Left cardiac atrium (tissue), 4 donors: ENCODE measurements at places on chromosomes 5 and 9. TPM values are rescaled to one million over a fixed set of nuclear protein-coding genes. Genes with fewer than 3 reads are reported as not detected.

DNA sequence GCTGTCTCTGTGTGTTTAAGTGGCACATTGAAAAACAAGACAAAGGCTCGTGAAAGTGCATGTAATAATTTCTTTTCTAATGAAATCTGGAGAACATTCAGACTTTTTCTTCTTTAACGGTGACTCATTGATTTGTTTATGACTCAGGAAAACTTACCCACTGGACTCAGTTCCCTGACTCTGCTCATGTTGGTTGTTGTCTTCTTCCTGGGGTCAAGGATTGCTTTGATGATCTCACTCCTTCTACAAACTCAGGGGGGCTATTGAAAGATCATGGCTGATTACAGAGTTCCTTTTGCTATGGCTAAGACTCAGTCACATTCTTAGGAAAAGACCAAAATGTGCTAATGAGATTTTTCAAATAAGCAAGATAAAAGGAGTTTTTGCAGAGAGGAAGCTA, 141.1 kb upstream of the DAP start:
- no peak for DNase-seq

The MLANA gene
- not detected for total RNA-seq

- DNase-seq, result no peak
Measured at GRCh38 chr5:94910721-94911120, 292.3 kb downstream of the SLF1 start.

DNA sequence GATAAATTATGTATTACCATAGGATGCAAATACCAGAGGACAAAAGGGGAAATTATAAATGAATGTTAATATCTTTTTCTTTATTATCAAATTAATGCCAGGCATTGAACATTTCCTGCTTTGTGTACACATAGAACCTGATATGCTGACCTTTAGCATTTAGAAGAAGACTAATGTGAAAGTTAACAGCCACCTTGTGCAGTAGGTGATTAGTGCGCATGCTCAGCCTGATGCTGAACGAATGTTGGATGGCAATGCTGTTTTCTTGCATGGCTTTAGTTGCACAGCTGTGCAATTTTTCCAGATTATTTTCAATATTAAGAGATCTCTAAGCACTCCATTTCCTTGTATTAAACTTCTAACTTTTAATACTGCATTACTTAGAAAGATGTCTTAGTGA, 45.5 kb downstream of the CCNH start:
- no peak for DNase-seq

The RNF208 gene
- 18.1 TPM for total RNA-seq

- no peak for DNase-seq
Measured at GRCh38 chr5:139733698-139734538, 61.7 kb upstream of the PSD2 start.

The TUSC1 gene
- total RNA-seq, result 12.7 TPM

The OR1Q1 gene
- not detected for total RNA-seq

The SHC3 gene
- total RNA-seq, result 2.7 TPM

GRCh38 chr5:110899566-110900412, 161.0 kb downstream of the SLC25A46 start:
- no peak for DNase-seq

GRCh38 chr9:134379831-134380365, 53.6 kb downstream of the RXRA start:
- DNase-seq, result no peak

- no peak for DNase-seq
Measured at GRCh38 chr9:136361754-136362449, 1.6 kb downstream of the DNLZ start.
